ENCODE measurements at places on chromosomes 13 and 19. TPM values are rescaled to one million over a fixed set of nuclear protein-coding genes. Genes with fewer than 3 reads are reported as not detected.

DNA sequence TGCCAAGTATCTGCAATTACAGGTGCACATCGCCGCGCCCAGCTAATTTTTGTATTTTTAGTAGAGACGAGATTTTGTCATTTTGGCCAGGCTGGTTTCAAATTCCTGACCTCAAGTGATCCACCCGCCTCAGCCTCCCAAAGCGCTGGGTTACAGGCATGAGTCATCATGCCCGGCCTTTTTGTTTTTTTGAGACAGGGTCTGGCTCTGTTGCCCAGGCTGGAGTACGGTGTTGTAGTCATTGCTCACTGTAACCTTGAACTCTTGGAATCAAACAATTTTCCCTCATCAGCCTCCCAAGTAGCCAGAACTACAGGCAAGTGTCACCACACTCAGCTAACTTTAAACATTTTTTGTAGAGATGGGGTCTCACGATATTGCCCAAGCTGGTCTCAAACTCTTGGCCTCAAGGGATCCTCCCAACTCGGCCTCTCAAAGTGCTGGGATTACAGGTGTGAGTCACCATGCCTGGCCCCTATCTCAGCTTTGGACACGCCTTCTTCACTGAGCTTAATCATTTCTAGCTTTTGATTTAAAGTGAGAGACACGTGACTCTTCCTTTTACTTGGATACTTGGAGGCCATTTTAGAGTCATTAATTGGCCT, 4.0 kb upstream of the IRGC start:
- DNase-seq, result no peak

PPP2R1A gene
- total RNA-seq, result 466 TPM

GRCh38 chr13:80037505-80037888, 303.4 kb downstream of the SPRY2 start:
- DNase-seq, result no peak

DNA sequence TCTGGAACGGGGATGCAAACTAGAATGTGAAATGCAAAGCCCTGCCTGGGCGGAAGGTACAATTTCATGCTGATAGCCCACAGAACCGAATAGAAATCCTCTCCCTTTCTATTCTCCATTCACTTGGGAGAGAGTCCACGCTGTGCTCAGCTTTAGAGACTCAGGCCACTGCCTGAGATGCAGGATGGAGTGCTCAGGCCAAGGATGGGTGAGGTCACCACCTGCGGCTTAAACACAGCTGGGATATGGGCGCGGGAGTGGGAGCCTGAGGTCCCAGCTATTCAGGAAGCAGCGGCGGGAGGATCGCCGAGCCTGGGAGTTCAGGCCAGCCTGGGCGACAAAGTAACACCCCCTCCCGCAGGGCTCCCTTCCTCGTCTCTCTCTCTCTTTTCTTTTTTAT, 446 bp upstream of the ZNF83 start:
- no peak for DNase-seq

CEACAM8 gene
- total RNA-seq, result 0.35 TPM

DNA sequence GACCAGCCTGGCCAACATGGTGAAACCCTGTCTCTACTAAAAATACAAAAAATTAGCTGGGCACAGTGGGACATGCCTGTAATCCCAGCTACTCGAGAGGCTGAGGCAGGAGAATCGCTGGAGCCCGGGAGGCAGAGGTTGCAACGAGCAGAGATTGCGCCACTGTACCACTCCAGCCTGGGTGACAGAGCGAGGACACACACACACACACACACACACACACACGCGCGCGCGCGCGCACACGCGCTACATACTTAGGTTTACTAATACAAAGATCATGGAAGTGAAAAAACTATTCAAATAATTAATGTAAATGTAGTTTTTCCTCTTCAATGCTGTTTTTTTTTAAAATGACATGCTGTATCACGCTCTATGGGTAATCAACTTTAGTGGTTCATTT, 58.5 kb upstream of the ZDHHC20 start:
- DNase-seq, result no peak

ICAM4 gene
- 0.46 TPM for total RNA-seq

- no peak for DNase-seq
Measured at GRCh38 chr13:84393981-84394625, 511.8 kb upstream of the SLITRK1 start.

SUGT1 gene
- 49.1 TPM for total RNA-seq

C19orf85 gene
- total RNA-seq, result not detected
